ENCODE measurements at places on chromosomes 4 and X. TPM values are rescaled to one million over a fixed set of nuclear protein-coding genes. Genes with fewer than 3 reads are reported as not detected.

PCDH7 gene
- total RNA-seq, result 224 TPM

UGT8 gene
- 1.2 TPM for total RNA-seq

MTTP gene
- not detected for total RNA-seq

MTMR8 gene
- not detected for total RNA-seq

SLC16A2 gene
- total RNA-seq, result 24.7 TPM

ELOVL6 gene
- total RNA-seq, result 55.3 TPM

SSX1 gene
- total RNA-seq, result not detected

HSD17B13 gene
- not detected for total RNA-seq

ARHGAP36 gene
- not detected for total RNA-seq

S100P gene
- 0.45 TPM for total RNA-seq

TRIM61 gene
- total RNA-seq, result 2.0 TPM

ZCCHC18 gene
- 0.54 TPM for total RNA-seq

MXRA5 gene
- not detected for total RNA-seq

HEPH gene
- not detected for total RNA-seq

GUCY1B1 gene
- total RNA-seq, result not detected

PHF8 gene
- total RNA-seq, result 31.0 TPM

AWAT2 gene
- not detected for total RNA-seq

ZNF674 gene
- total RNA-seq, result 7.9 TPM

IL2 gene
- not detected for total RNA-seq

C4orf50 gene
- not detected for total RNA-seq

PABPC5 gene
- total RNA-seq, result not detected

LRRC66 gene
- not detected for total RNA-seq

ERCC6L gene
- 17.0 TPM for total RNA-seq

NUDT10 gene
- total RNA-seq, result 7.2 TPM

INTS6L gene
- total RNA-seq, result 14.4 TPM

CXCL1 gene
- total RNA-seq, result 0.45 TPM

ASMT gene
- not detected for total RNA-seq

NONO gene
- total RNA-seq, result 792 TPM

UBA6 gene
- total RNA-seq, result 36.3 TPM

CPZ gene
- total RNA-seq, result 0.28 TPM

LAGE3 gene
- total RNA-seq, result 30.4 TPM

MAGEA12 gene
- not detected for total RNA-seq

CLIC2 gene
- 1.7 TPM for total RNA-seq

KLB gene
- not detected for total RNA-seq

PUDP gene
- total RNA-seq, result 17.6 TPM

PNMA6F gene
- total RNA-seq, result not detected

CDX4 gene
- total RNA-seq, result not detected

DLG3 gene
- total RNA-seq, result 32.8 TPM

ZNF711 gene
- 22.4 TPM for total RNA-seq

HTRA3 gene
- 1.4 TPM for total RNA-seq

CXorf49 gene
- total RNA-seq, result not detected

ATP2B3 gene
- 0.42 TPM for total RNA-seq

BEX5 gene
- total RNA-seq, result not detected

RTL3 gene
- not detected for total RNA-seq

ZFP92 gene
- total RNA-seq, result 0.55 TPM

STAG2 gene
- 117 TPM for total RNA-seq

TCEAL6 gene
- total RNA-seq, result not detected

NALF2 gene
- 2.3 TPM for total RNA-seq

CT45A5 gene
- not detected for total RNA-seq

KCNE5 gene
- total RNA-seq, result 0.20 TPM

TXK gene
- total RNA-seq, result 2.0 TPM

PASD1 gene
- total RNA-seq, result not detected

NRK gene
- total RNA-seq, result not detected

UGT2B11 gene
- total RNA-seq, result not detected
